ENCODE measurements at places on chromosomes 12 and 14.

DNA sequence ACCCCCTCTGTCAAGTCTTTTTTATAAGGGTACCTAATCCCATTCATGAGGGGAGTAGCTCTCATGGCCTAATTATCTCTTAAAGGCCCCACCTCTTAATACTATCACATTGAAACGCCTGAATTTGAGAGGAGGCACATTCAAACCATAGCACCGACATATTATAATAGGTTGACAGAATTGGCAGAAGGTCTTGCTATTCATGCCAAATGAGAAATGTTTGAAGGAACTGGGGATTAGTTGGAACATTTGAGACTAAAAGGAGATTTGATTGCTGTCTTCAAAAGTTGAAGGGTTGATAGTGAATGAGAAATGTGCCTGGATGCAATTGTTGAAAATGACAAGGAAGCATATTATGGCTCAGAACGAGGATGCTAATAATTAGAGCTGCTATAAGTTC lies 331.1 kb downstream of the ATP23 start:
- DNase-seq, result no peak

DNA sequence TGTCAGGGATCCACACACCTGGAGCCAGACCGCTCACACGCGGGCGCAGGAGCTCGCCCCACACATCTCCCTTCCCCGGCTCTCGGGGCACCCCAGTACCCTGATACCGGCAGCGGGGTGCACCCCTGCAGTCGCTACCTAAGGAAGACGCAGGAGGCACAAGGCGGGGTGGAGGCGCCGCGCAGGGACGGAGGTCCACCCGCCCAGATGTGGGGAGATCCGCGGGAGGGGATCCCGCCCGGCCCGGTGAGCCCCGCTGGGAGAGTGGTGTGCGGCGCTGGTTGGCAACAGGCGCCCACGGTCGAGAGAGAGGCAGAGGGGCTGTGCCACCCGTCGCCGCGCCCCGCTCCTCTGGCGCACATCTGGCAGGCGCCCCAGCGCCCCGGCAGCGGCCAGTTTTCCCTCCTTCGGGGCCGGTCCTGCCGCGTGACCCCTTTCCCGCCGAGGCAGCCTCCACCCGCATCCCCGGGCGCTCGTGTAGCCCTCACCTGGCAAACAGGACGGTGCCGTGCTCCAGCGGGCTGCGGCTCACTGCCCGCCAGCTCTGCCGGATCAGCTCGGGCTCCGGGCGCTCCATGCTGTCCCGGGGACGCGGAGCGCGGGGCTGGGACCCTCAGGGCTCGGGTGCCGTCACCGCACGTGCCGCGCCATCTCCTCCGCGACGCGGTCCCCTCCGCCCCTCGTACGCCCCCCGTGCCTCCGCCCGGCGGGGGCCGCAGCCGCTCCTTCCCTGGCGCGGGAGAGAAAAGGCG lies 469 bp downstream of the NGB start:
- DNase-seq, result no peak

- DNase-seq, result no peak
Measured at GRCh38 chr14:91947475-91948184, at the start of gene FBLN5. Gene FBLN5, minus strand, starts transcription at chr14:91947694. Its CDS starts 465 bp downstream, at chr14:91947229.

- no peak for DNase-seq
Measured at GRCh38 chr12:51517316-51517715, 73.7 kb upstream of the SCN8A start.

GRCh38 chr14:35370969-35371368 lies 33.6 kb downstream of the NFKBIA start:
- DNase-seq, result no peak

DNA sequence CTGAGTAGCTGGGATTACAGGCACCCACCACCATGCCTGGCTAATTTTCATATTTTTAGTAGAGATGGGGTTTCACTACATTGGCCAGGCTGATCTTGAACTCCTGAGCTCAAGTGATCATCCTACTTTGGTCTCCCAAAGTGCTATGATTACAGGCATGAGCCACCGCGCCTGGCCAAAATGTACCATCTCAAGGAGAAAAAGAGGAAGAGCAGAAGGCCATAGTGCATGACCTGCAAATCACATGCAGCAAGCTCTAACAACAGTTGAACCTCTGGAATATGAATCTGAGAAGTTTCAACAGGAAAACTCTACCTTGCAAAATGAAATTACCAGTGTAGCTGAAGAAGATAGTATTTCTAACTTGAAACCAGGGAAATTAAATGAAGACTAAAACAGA lies 17.1 kb upstream of the SERPINA1 start:
- DNase-seq, result no peak

DNA sequence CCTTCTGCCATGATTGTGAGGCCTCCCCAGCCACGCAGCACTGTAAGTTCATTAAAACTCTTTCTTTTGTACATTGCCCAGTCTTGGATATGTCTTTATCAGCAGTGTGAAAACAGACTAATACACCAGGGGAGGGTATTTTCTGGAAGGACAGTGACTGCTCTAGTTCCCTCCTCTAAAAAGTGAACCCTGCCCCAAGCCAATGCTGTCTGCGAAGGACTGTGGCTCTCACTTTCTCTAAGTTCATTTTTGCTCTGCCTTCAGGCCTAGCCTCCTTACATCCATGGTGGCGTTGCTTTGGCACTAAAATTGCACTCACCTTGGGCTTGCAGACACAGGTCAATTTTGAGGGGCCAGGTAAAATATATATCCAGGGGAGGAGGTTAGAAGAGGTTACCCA lies 323.0 kb downstream of the VRK1 start:
- DNase-seq, result no peak

DNA sequence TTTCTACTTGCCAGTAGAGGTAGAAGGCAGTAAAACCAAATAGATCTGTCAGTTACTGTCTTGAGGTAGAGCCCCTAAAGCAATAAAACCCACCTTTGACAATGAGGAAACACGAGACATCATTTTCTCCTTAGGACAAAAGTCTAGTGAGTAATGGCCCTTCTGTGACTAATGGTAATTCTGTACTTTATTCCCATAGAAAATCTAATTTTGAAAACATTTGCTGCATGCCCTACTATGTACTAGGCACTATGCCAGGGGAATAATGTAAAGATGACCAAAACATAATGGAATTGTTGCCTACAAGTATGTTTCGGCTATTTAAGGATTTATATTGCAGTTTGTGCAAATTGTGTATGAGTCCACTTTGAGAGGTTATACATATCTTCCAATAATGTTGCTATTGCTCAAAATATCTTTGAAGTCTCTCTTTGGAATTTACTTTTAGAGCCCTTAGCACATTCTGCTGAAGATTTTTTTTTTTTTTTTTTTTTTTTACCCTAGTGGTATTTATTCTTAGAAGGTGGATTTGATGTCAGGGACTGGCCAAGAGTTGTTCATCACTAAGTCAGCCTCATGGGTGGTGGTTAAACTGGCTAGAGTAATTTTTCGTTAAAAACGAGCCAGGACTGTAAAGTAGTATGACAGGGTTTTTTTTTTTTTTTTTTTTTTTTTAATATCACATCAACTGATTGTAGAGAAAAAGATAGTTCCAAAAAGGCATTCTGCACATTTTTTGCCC lies 109.7 kb downstream of the CRADD start:
- DNase-seq, result no peak

- no peak for DNase-seq
Measured at GRCh38 chr12:64160021-64160710, 61.9 kb downstream of the KICS2 start.

DNA sequence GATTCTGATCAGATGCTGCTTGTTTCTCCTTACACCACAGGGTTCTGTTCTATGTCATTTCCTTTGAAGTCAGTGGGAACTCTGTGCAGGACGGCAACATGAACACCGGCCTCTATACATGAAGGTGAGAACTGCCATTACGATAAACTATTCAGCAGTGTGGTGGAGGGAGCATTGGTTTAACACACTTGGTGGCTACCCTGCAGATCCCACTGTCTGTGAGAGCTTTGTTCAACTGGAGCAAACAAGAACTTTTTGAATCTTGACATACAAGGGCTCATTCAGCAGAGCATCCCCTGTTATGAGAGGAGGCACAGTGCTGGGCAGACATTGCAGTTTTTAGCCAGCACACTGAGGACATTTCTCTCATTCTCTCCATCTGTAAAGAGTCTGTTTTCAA lies 10.7 kb upstream of the FRS2 start:
- DNase-seq, result no peak

GRCh38 chr12:3168223-3169221 lies 91.3 kb downstream of the TSPAN9 start:
- DNase-seq, result no peak

DNA sequence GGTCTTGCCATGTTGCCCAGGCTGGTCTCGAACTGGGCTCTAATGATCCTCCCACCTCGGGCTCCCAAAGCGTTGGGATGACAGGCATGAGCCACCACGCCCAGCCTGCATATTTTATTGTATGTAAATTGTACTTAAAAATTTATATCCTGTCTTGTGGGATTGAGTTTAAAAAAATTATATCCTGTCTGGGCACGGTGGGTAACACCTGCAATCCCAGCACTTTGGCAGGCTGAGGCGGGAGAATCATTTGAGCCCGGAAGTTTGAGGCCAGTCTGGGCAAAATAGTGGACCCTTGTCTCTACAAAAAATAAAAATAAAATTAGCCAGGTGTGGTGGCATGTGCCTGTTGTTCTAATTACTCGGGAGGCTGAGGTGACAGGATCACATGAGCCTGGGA lies 13.9 kb upstream of the CEBPE start:
- DNase-seq, result no peak

DNA sequence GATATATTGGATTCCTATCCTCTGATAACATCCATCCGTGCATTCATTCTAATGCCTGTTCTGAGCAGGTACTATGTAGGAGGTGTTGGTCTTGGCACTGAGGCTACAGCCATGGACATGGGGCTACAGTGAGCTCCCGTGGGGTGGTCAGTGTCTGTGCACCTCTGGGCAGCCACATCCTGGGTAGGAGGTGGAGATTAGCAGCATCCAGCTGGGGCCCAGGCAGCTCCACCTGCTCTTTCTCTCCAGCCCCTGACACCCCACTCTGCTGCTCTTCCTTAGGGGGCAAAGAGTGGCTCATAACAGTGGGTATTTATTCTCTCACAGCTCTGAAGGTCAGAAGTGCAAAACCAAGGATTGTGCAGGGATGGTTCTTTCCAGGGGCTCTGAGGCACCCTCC lies 292.0 kb upstream of the SFSWAP start:
- no peak for DNase-seq
